DMS79 (cell line): ENCODE measurements at places on chromosomes 16 and 17.

GRCh38 chr17:68963958-68964357, 8.8 kb upstream of the ABCA8 start:
- no peak for DNase-seq

DNA sequence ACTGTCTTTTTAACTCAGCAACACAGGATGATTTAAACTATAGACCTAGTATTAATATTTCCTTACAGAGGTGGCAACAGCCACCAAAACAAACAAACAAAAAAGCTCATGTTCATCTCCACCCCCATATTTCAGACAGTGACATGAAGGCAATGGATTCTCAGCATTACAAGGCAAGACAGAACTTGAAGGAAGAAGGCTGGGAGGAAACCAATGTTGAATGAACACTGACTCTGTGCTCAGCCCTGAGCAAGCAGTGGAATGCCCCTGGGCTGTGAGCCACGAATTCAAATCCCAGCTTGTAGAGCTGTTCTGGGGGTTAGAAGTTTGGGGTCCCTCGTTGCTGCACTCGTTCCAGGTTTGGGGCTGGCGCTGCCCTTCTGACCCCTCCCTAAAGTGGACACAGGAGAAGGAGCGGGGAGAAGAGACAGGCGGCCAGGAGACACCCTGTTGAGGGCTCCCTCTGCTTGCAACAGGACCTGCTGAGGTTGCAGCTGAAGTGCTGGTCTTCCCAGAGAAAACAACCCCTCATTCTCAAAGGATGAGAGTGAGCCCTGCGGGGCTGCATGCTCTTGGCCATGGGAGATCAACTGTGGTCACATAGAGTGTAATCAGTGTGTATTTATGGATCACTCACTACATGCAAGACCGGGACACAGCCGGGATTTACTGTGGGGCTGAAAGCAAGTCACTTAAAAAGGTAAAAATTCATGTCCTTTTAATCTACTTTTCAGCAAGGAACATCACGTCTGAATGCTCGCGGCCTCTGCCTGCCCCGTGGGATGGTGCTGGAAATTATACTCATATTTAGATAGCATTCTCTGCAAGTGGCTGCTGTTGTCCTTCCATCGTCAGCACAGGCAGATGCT, 34.3 kb downstream of the MYH3 start:
- no peak for DNase-seq

DNA sequence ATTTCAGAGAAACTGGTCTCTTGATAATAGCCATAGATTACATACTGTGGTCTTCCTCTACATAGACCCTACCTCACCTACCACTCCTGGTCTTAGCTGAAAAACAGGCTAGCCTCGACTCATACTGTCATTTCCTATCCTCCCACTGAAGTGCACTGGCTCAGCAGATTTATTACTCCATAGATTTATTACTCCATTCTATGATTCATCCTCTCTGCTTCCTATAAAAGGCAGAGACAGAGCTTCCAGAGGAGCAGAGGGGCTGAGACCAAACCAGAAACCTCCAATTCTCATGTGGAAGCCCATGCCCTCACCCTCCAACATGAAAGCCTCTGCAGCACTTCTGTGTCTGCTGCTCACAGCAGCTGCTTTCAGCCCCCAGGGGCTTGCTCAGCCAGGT, at the start of gene CCL7:
Gene CCL7 (plus strand): TSS at position 253 of the 400 bp plus-strand sequence. CDS start 70 bp downstream, at position 323.
- no peak for DNase-seq

DNA sequence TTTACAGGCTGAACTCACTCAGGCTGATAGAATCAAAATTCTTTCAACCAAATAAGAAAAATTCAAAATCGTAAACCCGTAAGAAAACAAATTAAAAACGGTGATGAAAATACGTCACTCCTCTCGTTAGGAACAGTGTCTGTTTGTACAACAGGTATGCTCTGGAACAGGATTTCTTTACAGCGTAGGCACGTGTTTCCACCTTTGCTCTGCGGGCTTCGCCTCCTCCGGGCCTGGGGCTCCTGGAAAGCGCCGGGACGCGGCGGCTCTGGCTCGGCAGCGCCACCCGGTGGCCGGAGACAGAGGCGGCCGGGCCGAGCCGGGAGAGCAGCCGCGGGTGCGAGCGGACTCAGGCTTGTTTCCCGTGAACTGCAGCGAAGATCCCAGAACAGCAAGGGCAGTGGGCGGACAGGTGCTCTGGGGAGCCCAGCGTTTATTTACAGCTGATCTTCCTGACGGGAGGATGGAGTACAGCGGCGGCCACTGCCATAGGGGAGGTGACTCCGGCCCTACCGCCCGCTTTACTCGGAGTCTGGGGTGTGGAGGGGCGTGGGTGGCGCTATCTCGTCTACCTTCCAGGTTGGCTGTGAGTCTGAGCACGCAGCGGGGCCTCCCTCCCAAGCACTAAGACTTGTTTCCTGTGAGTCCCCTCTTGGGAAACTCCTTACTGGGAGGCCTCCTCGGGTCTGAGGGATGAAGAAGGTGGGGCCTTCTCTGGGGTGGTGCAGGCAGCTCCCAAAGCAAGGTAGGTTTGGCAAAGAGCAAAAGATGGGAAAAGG, 40.5 kb upstream of the ATP2A3 start:
- no peak for DNase-seq

DNA sequence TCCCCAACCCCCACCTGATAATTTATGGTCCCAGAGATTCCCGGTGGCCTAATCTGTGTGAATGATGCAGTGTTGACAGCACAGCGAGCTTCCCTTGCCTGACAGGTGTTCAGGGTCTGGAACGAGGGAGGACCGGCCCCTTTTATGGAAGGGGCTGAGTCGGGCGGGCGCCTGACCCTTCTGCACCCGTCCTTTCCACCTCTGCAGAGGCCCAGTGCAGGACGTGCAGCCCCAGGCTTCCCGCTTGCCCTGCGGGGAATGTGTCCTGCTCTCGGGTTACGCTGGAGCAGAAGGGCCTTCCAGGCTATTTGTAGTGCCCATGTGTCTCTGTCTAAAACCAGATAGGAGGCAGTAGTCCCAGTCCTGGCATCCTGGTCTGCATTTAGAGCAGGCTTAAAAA, 16.2 kb downstream of the SMTNL2 start:
- DNase-seq: no peak

- DNase-seq: no peak
Measured at GRCh38 chr17:1648173-1648962, 1.3 kb downstream of the RILP start.

- DNase-seq: no peak
Measured at GRCh38 chr17:78116411-78116810, 12.1 kb downstream of the TMC6 start.

DNA sequence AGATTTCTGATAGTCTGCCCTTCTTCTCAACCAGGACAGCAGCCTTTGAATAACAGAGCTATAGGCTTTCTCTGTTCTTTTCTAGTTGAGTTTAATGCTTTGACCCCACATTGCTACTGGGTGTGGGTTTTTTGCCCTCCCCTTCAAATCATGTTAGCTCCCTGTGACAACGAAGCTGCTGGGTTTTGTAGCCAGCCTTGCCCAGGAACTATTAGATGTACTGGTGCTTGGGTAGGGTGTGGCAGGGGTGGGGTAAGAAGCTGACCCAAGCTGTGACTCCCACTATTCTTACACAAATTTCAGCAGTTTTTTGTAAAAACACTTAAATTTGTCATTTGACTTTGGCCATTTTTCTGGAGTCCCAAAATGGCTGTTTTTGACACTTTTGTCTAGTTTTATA, 69.7 kb downstream of the NLK start:
- no peak for DNase-seq

DNA sequence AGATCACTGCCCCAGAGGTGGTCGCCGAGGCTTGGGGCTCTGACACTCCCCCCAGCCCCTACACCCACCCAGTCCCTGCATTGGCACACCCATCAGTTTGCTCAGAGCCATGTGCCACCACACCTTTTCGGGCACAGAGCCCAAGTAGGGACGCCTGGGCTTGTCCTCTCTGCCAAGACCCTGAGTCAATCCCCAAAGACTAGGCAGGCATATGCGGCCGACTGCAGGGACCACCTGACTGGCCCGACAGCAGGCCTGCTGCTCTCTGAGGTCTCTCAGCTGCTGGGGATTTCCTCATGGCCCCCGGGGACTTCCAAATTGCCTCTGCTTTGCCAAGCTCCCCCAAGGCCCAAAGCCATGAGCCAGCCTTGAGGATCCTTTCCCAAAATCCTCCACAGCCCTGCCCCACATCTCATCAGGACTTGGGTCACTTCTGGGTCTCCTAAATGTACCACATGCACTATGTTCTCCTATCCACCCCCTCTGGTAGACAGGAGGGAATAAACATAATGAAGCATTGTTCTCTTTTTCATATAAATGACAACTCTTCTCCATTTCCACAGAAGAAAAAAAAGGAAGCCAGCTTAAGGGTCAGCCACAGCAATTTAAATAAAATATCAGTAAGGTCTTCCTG, 30.6 kb downstream of the MYO18A start:
- DNase-seq: peak; percentile 50

GRCh38 chr17:3002538-3003295, 60.7 kb downstream of the OR1D5 start:
- DNase-seq: no peak

- no peak for DNase-seq
Measured at GRCh38 chr17:42517516-42517915, 18.5 kb upstream of the NAGLU start.

GRCh38 chr17:47663912-47664623, 14.3 kb downstream of the KPNB1 start:
- peak; percentile 18 for DNase-seq

DNA sequence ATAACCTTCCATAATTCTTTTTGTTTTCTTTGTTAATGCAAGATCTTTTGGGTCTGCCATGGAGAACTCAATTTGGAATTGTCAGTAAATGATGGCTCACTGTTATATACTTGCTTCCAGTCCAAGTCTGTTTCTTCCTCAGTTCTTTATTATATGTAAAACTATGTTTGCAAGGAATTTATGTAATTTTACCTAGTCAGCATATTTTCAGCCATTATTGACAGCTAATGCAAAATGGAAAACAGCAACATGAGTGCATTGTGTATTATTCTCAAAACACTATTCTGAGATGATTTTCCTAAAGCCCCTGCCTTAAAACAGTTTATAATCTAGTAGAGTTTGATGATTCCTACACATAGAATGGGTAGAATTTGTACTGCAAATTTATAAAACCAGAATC, 167.5 kb downstream of the TANC2 start:
- no peak for DNase-seq

DNA sequence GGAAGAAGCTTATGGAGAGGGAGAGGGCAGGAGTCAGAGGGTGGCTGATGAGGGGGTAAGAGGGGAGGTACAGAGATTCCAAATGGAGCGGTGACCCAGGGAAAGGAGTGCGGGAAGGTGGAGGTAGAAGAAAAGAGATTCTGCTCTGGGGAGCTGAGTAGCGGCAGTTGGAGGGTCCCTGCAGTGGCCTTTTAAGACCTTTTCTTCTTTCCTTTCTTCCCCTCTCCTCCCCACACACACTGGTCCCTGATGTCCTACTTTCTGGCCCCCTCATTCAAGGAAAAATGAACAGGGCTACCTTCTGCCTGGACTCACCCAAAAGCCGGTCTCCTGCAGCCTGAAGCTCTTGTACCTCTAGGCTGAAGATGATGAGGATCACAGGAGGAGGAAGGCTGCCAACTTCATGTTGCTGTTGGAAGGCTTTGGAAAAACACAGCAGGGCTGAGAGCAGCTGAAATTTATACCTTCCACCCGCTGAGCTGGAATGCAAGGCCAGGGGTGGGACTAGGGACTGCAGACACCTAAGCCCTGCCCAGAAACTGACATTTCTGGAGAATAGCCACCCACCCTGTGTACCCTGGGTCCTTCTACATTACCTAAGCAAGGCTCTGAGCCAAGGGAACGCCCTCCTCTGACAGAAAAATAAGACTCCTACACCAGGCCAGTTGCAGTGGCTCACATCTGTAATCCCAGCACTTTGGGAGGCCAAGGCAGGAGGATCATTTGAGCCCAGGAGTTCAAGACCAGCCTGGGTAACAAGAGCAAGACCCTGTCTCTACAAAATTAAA, 9.4 kb upstream of the HEATR6 start:
- DNase-seq: no peak
